RWPE1 (cell line): ENCODE measurements at places on chromosomes 3 and 15.

GRCh38 chr3:17243621-17244020, 358.9 kb downstream of the PLCL2 start:
- no peak for DNase-seq

DNA sequence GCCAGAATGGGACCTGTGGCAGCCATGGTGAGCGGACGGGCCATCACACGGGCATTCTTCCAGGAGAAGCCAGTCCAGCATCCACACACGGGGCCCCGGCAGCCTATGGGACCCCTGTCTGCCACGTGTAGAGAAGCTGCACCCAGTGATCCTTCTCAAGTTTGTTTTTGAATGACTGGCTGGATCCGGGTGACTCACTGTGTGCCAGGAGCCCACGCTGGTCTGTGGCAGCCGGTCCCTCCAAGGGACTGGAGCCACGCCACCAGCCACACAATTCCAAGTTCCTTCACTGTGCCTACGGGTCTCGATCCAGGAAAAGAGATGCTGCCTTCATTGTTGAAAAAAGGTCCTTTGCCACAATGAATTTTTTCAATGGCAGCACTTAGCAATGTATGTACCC, 58.1 kb downstream of the ATP10A start:
- no peak for DNase-seq

DNA sequence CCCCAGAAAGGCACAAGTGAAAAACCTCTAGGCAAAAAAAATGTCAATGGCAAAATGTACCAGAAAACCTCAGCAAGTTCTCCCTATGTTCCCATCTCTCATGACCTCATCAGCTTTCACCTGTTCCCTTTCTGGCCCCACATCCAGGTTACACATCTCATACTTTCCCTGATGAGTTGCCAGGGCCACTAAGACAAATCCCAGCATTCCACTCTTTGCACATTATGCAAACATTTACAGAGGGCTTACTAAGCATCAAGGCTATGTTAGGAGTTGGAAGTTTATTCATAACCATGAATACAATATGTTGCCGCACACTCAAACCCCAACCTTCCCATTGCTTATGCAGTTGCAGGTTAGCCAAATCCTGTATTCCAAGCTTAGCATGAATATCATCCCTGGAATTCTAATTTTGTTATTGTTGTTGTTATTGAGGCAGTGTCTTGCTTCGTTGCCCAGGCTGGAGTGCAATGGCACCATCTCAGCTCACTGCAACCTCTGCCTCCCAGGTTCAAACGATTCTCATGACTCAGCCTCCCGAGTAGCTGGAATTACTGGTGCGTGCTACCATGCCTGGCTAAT, 129.3 kb upstream of the UBE2E2 start:
- no peak for DNase-seq

DNA sequence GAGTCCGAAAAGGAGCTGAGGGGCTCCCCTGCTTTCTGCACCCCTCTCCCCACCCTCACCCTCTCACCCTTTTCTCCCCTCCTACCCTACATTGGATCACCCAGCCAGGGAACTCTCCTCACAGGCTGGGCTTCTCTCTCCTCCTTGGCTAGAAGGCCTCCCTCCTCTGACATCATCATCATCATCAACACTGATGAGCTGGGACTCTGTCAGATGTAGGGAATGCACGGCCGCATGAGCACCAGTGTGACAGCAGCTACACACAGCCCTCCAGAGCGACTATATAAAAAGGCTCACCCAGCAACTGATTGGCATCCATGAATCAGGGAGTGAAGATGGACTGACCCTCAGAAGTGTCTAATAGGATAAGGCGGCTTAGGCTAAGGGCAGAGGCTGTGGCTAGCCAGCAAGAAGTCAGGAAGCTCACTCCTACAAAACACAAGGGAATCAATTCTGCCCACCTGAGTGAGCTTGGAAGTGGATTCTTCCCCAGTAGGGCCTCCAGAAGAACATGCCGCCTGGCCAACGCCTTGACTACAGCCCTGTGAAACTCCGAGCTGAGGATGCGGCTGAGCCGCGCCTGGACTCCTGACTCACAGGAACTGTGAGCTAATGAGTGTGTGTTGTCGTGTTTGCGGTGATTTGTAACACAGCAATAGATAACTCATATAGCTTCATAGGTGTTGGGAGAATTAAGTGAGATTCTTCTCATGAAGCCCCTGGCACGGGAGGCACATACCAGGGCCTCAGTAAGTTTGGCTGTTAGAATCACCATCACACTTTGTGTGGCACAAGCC, 147.6 kb downstream of the FAM43A start:
- DNase-seq = no peak

- peak; percentile 79 for DNase-seq
Observed at GRCh38 chr3:104629038-104629437, 737.7 kb upstream of the ALCAM start.
